ENCODE measurements at places on chromosomes 5 and 9. TPM values are rescaled to one million over a fixed set of nuclear protein-coding genes. Genes with fewer than 3 reads are reported as not detected.

Gene PHF24
- 0.10 TPM for total RNA-seq

Gene SHOC1
- not detected for total RNA-seq

DNA sequence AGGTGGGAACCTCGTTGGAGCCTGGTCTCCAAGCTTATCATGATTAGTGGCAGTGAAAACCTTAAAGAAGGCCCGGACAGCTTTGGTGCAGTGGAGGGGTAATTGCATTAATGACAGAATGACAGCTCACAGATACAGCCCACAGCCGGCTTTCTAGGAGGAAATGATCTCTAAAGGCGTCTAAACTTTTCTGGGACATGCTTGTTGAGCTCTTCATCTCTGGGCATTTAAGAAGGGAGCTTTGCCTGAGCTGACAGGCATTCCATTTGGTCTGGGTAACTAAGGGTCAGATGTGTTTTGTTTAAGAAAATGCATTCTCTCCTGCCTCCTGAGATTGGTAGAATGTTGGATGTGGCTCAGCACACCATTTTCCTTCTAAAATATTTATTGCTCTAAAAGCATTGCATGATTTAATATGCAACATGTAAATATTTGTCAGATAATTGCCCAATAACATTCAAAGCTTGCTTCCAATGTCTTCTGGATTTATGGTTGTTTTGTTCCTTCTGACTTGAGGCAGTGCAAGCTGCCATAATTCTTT, 4.0 kb downstream of the ANKRD33B start:
- no peak for DNase-seq

- DNase-seq = no peak
These were observed 122.5 kb downstream of the OXCT1 start for GRCh38 chr5:41747708-41748107.

- no peak for DNase-seq
These were observed 250.0 kb upstream of the SLC30A5 start for GRCh38 chr5:68843624-68844364.

Measured in left ventricle myocardium superior (tissue), 1 donor.